Hematopoietic multipotent progenitor cell (in vitro differentiated cells): ENCODE measurements at places on chromosomes 13 and 19. TPM values are rescaled to one million over a fixed set of nuclear protein-coding genes. Genes with fewer than 3 reads are reported as not detected.

USHBP1 gene
- total RNA-seq = 0.27 TPM

DNA sequence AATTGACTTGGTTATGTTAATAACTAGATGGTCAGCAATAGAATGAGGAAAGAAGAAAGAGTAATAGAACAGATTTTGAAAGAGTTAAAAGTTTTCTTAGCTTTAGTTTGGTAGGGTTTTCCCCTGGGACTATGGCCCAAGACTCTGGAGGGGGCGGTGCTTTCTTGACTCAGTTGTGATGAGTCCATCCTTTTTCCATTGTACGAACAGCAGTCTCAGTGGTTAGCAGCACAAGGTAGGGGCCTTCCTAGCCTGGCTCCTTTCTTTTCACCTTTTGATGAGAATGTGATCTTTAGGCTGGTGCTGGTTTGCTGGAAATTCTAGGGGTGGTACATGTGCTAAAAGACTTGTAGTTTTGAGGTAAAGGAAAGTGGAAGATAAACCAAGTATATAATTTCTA lies 38.8 kb downstream of the ZNF506 start:
- no peak for DNase-seq

ABHD17A gene
- total RNA-seq = 91.3 TPM

DNA sequence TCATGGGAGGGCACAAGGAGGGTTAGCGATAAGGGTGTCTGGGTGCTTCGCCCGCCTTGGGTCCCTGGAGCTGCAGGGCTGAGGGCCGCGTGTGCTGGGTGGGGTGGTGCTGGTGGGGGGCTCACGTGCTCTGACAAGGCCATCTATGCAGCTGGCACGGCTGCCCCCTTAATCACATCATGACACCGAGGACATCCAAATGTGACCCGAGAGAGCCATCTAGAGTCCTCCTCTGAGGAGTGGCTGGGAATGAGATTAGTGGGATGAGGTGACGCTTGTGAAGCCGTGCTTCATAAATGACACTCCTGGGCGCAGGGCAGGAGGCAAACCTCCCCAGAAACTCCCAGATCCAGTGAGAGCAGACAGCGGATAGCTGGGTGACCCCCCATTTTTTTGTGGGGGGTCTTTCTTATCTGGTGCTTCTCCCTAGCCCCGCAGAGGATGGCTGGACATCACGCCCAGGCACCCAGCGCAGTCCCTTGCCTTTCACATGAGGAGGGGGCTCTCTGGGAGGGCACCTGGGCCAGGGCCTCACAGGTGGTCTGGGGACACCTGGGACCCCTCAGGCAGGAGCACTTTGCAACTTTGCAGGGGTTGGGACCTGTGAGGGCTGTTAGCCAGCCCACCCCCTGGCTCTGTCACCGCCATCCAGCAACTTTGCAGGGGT lies 6.6 kb downstream of the FZR1 start:
- DNase-seq = no peak
